ENCODE measurements at places on chromosomes 2 and 18. TPM values are rescaled to one million over a fixed set of nuclear protein-coding genes. Genes with fewer than 3 reads are reported as not detected.

DNA sequence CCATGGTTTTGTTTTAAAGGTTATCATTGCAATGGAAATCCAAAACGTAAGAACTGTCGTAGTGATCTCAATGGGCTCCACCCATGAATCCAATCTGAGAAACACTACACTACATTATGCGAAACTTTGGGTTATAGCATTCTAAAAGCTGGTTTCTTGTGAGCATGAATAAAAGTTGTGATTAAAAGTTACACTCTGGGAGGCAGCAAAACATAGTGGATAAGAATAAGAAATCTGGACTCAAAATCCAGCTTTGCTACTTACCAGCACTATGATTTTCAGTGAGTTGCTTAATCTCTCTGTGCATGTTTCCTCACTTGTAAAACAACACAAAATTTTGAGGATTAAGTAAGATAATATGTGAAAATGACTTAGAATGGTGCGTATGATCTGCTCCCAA, 25.7 kb upstream of the THOC1 start:
- no peaks in the 10 kb centered on the region for H3K27me3 ChIP-seq
- no peaks in the 10 kb centered on the region for H3K36me3 ChIP-seq
- H3K4me1 ChIP-seq: no peaks in the 10 kb centered on the region
- DNase-seq: no peak
- H3K27ac ChIP-seq: no peak overlapping the region
- H3K4me3 ChIP-seq: no peak overlapping the region

- no peaks in the 10 kb centered on the region for H3K36me3 ChIP-seq
- H3K4me1 ChIP-seq: peaks cover 7% of the 10 kb centered on the region
- no peak for DNase-seq
- H3K27me3 ChIP-seq: no peaks in the 10 kb centered on the region
These were observed 189.7 kb downstream of the PID1 start for GRCh38 chr2:229081411-229081810.

GRCh38 chr2:65495251-65495877, 63.0 kb upstream of the SPRED2 start:
- no peak overlapping the region for H3K4me3 ChIP-seq
- no peak for DNase-seq
- no peaks in the 10 kb centered on the region for H3K4me1 ChIP-seq
- H3K27me3 ChIP-seq: no peaks in the 10 kb centered on the region

DNA sequence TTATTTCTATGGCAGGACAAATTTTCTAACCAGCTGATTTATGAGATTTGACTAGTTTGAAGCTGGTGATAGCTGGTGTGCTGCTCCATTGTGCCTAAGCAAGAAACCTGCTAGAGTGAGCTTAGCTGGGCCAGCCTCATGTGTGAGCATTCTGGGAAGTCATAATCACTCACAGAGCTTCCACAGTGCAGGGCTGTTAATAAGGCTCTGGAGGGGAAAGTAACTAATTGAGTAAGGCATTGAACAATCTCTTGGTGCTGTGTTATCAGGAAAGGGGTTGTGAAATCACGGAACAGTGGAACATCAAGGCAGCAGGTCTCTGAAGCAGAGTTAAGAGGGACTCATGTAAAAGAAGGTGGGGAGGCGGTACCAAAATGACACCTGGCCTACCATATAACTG, 772.6 kb downstream of the MBD2 start:
- no peak overlapping the region for H3K27ac ChIP-seq
- no peaks in the 10 kb centered on the region for H3K4me1 ChIP-seq
- no peak for DNase-seq
- no peak overlapping the region for H3K4me3 ChIP-seq
- H3K36me3 ChIP-seq: no peaks in the 10 kb centered on the region

Gene CCDC141
- total RNA-seq: 243 TPM

Gene ACSL3
- 65.3 TPM for total RNA-seq

All from heart right ventricle (tissue), 16 donors.